GM23248 (cell line): ENCODE measurements at places on chromosomes 7 and 10. TPM values are rescaled to one million over a fixed set of nuclear protein-coding genes. Genes with fewer than 3 reads are reported as not detected.

Gene SLC13A1
- not detected in 2 replicates for polyA plus RNA-seq

Gene PRRT4
- not detected in 2 replicates for polyA plus RNA-seq

Gene SFRP4
- polyA plus RNA-seq: 0.21 and 0.72 TPM in 2 replicates

Gene AKR1C3
- polyA plus RNA-seq: 44.7 and 51.8 TPM in 2 replicates

DNA sequence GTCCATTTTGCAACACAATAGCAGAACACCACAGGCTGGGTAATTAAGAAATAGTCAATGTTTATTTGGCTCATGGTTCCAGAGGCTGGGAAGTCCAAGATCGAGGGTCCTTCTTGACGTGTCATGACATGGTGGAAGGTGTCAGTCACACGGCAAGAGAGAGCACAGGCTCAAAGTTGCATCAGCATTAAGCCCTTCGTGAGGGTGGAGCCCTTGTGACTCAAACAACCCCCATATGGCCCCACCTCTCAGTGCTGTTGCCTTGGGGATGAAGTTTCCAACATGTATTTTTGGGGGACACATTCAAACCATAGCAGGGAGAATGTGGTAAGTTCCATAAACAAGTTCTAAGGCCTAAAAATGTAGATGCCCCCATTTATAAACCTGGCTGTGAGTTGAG, 24.6 kb upstream of the GTPBP4 start:
- DNase-seq: peak; percentile 14
- no peaks in the 10 kb centered on the region for H3K4me1 ChIP-seq
- H3K36me3 ChIP-seq: no peaks in the 10 kb centered on the region
- H3K27me3 ChIP-seq: peaks cover 4% of the 10 kb centered on the region; the same call in 1 of the 2 replicates
- no peak overlapping the region for H3K4me3 ChIP-seq
- H3K27ac ChIP-seq: no peak overlapping the region

DNA sequence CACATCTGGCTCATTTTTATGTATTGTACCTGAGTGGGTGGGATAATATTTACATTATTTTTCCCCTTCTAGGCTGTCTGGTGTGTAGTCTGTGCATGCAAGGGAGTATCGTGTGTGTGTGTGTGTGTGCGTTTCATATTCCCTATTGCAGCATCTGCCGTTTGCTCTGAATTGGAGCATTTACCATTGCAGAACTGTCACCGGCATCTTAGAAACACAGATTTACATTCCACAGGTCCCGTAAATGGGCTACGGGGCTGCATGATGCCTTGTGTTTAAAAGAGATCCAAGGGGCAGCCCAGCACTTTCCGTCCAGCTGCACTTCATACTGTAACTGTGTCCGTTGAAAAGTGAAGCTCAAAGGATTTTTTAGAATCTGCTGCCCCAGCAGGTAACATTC, 167.1 kb upstream of the KIAA1217 start:
- no peak for DNase-seq
- no peak overlapping the region for H3K4me3 ChIP-seq
- no peaks in the 10 kb centered on the region; the same call in 1 of the 2 replicates for H3K27me3 ChIP-seq
- no peaks in the 10 kb centered on the region for H3K36me3 ChIP-seq
- no peak overlapping the region for H3K27ac ChIP-seq
- H3K4me1 ChIP-seq: no peaks in the 10 kb centered on the region

GRCh38 chr10:3208481-3209406, 36.2 kb upstream of the PITRM1 start:
- H3K27ac ChIP-seq: no peak overlapping the region
- no peak for DNase-seq
- H3K27me3 ChIP-seq: 0 out of 2 replicates have a peak, but pooled peaks cover 4% of the 10 kb centered on the region
- no peaks in the 10 kb centered on the region for H3K4me1 ChIP-seq
- H3K36me3 ChIP-seq: no peaks in the 10 kb centered on the region
- H3K4me3 ChIP-seq: no peak overlapping the region

- peak overlapping the region; percentile 75 for H3K4me3 ChIP-seq
- H3K36me3 ChIP-seq: no peaks in the 10 kb centered on the region
- DNase-seq: no peak
- H3K4me1 ChIP-seq: peaks cover 24% of the 10 kb centered on the region
These were observed 2.2 kb downstream of the STN1 start for GRCh38 chr10:103915796-103916195.

DNA sequence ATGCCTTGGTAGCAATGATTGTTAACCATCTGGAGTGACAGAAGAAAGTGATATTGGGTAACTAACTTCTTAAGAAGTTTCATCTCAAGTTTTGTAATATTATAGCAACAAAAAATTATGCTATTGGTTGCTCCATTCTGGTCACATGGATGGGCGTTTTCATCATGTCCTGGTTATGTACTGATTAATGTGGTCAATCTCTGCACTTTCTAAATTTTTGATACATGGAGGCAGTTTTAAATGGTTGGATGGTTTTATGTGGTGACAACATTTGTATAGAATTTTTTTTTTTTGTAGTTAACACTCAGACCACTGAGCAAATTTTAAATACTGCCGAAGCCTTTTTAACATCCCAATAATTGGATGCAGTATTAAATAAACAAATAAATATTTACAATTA, 55.2 kb upstream of the CCAR1 start:
- peak overlapping the region; percentile 69 for H3K27ac ChIP-seq
- DNase-seq: peak; percentile 74
- H3K36me3 ChIP-seq: no peaks in the 10 kb centered on the region
- peaks cover 19% of the 10 kb centered on the region for H3K4me1 ChIP-seq
- H3K27me3 ChIP-seq: no peaks in the 10 kb centered on the region

DNA sequence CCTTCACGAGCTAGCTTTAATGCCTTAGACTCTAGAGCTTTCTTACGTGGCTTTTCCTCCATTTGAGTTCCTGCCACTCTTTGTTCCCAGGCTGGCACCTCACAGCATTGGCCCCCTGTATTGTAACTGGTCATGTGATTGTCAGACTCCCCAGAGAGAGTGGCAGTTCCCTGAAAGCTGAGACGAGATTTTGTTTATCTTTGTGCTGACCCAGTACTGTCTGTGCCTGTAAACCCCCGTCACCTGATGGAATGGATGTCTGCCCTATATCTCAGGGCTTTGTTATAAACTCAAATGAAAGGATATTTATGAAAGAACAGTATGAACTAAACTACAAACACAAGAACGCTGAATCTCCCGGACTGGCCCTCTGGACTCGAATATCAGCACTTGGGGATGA, 13.0 kb downstream of the NOBOX start:
- no peaks in the 10 kb centered on the region for H3K36me3 ChIP-seq
- H3K27me3 ChIP-seq: no peaks in the 10 kb centered on the region
- peaks cover 16% of the 10 kb centered on the region; the same call in 1 of the 2 replicates for H3K4me1 ChIP-seq
- no peak overlapping the region for H3K27ac ChIP-seq
- H3K4me3 ChIP-seq: no peak overlapping the region
